ENCODE measurements at places on chromosomes 12 and 14.
A peak's percentile ranks its signal among the peaks of the same experiment; 100 is the strongest.

DNA sequence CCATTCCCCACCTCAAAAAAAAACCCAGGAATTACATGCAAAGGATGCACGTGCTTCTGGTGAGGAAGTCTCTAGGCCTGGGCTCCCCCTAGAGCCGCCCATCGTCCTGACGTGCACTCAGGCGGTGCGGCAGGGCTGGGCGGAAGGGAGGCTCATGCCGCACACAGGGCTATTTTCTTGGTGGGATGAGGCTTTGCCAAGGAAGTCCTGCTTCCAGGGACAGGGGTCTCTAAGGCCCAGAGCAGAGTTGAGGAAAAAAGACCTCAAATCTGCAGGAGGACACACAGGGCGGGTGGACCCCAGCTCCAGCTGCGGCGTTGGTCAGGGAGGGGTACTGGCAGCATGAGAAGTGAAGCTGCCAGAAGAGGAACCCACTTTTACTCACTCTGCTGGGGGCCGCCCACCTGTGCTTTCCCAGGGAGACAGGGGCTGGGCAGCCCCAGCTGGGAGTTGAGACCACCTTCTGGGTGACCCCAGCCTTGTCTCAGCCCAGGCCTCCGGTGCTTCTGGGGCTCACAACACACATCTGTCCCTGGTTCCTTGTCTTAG is 4.2 kb downstream of the RHOF start:
- no peak for DNase-seq

GRCh38 chr14:69658664-69659261 is 47.4 kb downstream of the SUSD6 start:
- DNase-seq, result no peak

GRCh38 chr14:61769893-61770292 is 7.7 kb downstream of the SNAPC1 start:
- no peak for DNase-seq

DNA sequence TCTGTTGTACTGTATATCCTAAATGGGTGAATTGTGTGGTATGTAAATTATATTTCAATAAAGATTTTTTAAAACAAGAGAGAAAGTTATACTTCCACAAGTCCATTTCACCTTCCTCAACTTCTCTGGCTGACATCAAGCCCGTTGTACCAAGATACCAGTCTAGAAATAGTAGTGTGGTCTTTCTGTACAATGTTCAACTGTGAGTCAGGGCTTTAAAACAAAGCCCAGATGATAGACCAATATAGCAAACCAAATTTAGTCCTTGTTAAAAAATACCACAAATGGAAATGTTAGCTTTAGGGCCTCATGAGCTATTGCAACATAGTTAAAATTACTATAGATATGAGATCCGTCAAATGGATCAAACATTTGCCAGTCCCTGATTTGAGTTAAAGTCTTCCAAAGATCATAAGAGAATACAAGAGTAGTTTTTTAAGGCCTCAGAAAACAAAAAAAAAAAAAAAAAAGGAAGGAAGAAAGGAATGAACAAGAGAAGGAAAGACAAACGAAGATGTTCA is 49.0 kb upstream of the EGLN3 start:
- DNase-seq, result no peak

GRCh38 chr12:40331886-40332285 is 107.1 kb downstream of the LRRK2 start:
- no peak for DNase-seq

DNA sequence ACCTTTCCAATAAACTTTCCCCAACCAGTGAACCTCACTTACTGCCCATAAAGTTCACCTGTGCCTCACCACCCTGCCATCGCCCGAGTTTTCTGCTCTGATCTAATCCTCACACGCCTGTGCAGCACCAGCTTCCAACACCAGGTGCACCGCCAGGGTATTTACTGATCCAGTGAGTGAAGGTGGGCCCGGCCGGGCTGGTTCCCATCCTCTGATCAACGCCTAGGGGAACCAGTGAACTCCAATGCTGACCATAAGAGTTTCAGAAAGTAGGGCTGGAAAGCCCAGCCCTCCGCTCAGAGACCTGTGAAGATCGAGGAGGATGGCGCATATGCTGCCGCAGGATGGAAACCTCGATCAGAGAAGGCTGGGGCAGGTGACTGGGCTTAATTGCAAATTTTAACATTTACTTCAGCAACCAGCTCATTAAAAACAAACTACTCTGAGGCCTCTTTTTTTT is 685 bp upstream of the MYL6B start:
- DNase-seq, result peak; percentile 78

- DNase-seq, result no peak
These were observed 541.6 kb upstream of the FLRT2 start for GRCh38 chr14:84988357-84988756.

- no peak for DNase-seq
These were observed 147.0 kb upstream of the ARID2 start for GRCh38 chr12:45582536-45582935.

DNA sequence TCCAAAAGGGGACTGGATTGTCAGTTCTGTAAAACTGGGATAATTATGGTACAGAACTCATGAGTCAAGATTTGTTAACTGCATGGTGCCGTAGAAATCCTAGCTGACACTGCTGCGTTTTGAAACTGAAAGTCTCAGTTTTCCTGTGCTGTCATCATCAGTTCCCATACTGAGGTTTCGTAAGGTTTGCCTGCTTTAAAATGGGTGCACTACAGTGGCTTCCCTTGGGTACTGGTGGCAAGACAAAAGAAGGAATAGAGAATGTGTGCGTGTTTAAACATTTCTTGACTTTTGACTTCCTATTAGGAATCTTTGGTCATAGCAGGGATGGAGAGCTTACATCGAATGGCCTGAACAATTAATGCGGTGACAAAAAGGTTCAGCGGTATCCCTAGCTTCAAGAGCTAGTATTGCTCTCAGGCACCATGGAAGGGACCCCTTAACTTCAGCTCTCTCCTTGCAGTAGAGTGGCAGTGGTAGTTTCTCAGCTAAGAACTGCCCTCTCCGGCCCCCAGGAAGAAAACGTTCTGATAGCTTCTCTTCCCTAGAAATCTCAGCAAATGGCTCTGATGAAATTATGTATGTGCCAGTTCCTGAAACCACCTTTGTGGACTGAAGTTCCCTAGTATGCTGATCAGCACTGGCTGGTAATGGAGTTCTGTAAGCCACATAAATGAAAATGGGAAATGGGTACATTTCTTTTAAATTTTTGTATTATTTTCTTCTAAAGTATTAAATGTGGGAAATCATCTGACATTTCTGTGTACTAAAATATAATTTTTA is 28.9 kb downstream of the ANO6 start:
- DNase-seq, result no peak

GRCh38 chr12:131509701-131510100 is 201.2 kb upstream of the SFSWAP start:
- DNase-seq, result no peak

GRCh38 chr14:77616133-77616453 is 344 bp downstream of the SPTLC2 start:
- no peak for DNase-seq

- no peak for DNase-seq
These were observed 80.4 kb downstream of the LIN7A start for GRCh38 chr12:80857311-80857710.

GRCh38 chr12:84994426-84994825 is 41.7 kb downstream of the TSPAN19 start:
- DNase-seq, result peak; percentile 56

DNA sequence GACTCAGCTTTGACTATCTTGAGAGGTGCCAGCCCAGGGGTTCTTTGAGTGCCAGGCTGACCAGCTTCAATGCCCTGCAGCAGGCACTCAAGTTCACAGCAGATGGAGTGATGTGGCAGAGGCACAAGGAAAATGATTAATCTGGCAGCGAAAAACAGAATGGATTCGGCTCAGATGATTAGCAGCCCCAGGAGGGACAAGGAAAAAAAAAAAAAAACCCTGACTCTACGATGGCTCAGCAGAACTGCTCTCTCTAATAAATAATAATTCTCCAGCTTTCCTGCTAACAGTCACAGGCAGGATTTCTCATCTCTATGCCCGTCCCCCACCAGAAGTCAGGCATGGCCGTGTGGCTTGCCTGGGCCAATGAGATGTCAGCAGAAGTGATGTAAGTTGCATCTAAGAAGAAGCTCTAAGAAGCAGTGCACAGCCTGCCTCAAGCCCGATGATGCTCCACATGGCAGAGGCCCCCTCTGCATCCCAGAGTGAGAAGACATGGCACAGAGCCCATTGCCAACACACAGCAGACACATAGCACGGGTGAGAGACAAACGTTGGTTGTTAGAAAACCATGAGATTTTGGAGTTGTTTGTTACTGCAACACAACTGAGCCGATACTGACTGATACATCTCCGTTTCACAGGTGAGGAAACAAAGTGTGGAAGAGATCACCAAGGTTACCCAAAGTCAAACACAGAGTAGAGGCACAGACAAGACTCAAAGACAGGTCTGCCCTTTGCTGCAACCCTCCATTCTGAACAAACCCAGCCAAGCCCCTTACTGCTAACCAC is 111.0 kb downstream of the SCARB1 start:
- DNase-seq, result no peak

DNA sequence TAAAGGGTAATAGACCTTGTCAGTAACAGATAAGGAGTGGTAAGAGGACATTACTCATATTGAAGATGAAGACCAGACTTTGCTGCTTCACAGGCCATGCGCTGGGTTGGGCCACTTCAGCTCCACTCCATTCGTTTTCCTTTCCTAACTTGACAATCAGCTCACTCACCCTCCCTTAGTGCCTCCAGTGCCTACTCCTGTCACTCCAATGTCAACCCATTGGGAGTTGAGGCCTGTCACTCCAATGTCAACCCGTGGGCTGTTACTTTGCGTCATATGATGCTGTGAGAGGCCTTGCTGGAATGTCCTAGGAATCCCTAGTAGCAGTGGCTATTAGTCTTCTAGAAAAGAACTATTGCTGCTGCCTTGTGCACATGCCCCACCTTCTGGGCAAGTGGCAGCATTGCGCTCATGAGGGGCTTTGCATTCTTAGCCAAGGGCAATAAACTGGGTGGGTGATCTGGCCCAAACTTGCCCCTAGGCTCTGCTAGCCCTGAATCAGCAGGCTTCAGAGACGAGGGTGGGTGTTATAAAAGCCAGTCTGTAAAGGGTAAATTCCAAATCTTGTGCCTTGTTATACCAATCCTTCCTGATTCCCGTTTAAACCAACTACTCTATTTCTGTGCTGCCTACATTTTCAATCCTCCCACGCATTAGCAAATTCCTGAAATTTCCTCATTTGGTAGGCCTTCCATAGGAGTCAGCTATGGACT is 36.1 kb downstream of the BAZ2A start:
- peak; percentile 72 for DNase-seq

- DNase-seq, result peak; percentile 69
These were observed 362.3 kb downstream of the NAV3 start for GRCh38 chr12:78192979-78193378.

- no peak for DNase-seq
These were observed 79.1 kb upstream of the HECTD1 start for GRCh38 chr14:31286456-31287293.

DNA sequence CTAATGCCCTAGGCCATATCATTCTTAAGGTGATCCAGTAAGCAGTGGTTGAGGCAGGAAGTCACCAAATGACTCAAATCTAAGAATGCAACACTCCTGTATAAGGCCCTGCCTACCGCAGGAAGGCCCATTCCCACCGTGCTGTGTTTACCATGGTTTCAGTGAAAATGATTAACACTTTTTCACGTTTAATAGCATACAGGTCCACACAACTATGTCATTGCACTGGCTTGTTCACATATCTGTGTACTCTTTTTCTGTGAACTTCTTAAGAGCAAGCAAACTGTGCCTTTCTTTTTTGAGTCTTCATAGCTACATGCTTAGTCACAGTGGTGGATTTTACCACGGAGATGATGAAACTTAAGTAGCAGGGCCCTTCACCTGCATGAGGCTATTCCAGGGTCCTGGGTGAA is 214.9 kb downstream of the CNTN1 start:
- no peak for DNase-seq

DNA sequence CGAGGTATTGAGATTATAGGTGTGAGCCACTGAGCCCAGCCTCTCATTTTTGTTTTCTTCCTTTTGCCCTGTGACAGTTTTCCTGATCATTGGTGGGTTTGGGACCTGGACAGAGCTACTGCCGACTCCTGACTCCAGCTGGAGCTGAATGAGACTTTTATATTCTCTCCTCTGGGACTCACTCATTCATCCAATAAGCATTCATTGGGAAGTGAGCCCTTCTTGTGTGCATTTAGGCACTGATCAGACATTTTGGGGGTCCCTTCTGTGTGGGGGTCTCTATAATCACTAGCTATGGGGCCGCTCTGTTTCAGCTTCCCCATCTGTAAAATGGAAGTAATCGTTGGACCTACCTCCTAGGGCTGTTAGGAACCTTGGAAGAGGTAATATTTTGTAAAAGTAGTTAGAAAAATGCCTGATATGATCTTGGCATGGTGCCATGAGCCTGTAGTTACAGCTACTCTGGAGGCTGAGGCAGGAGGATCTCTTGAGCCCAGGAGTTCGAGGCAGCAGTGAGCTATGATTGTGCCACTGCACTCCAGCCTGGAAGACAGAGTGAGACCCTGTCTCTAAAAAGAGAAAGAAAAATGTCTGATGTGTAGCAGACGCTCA is 7.2 kb downstream of the SH2B3 start:
- DNase-seq, result no peak

GRCh38 chr12:34297126-34297789 is 275.0 kb downstream of the ALG10 start:
- no peak for DNase-seq

DNA sequence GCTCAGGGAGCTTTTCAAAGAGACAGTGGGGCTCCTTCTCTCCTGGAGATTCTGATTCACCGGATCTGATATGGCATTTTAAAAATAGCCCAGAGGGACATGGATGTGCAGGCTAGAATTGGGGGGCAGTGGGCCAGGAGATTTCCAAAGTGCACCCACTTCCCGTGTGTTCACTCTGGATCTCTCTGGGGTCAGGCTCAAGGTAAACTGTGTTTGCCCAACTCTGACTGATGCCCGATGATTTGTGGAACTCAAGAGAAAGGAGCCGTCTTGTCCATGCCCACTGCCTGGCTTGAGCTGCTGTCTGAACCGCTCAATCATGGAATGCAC is 17.9 kb downstream of the FAM181A start:
- DNase-seq, result no peak

GRCh38 chr12:24975425-24975824 is 26.5 kb upstream of the BCAT1 start:
- no peak for DNase-seq

DNA sequence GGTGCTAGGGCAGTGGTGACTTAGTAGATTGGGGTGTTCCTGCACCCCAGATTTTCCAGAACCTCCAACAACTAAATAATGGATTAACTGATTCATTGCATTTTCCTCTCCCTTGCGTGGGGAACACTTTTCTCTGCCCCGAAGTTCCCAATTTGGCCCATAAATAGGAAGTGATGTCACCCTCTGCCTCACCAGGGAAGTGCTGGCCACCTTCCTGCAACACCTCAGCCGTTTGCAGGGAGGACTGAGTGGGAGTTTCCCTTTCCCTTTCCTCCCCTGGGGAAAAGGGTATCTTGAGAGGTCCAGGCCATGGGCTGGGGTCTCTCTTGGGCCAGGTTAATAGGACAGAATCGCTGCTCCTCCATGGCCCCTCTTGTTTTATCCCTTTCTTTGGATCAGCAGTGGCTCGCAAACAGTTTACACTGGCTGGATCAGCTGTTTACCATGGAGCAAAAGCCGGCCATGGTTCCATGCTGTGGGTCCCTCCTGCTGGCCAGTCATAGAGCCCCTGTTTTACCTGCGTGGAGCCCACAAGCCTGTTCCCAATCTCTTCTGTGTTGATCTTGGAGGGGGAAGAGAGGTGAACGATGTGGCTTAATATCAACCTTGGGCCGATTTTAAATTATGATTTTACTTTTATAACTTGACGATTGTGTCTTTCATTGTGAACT is 91.6 kb upstream of the VRK1 start:
- no peak for DNase-seq

- peak; percentile 74 for DNase-seq
These were observed 1.5 kb downstream of the PNMA1 start for GRCh38 chr14:73712540-73713180.
